ENCODE measurements at places on chromosomes 7 and 10. TPM values are rescaled to one million over a fixed set of nuclear protein-coding genes. Genes with fewer than 3 reads are reported as not detected.

DNA sequence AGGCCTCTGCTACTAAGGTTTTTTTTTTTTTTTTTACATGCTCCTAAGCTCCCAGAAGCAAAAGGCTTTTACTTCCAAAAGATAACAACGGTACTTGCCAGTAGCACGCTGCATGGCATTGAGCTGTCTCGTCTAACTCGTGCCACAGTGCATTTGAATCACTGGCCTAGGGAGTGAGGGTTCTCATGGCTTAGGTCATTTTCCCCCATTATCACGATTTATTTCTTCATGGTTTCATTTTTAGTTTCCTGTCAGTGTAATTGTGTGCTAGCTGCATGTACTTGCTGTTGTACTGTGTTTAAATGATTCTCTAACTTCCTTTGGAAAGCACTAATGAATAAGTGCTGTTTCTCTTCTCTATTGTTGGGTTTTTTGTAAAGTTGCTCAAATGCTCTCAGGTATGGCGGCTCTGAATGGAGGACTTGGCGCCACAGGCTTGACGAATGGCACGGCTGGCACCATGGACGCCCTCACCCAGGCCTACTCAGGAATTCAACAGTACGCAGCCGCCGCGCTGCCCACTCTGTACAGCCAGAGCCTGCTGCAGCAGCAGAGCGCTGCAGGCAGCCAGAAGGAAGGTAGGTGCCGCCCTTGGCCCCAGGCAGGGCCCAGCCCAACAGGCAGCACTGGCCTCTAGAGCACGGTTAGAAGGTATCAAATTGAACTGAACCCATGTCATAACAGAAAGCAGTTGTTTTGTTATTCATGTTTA is 290.5 kb downstream of the USP6NL start:
- no peak for DNase-seq

DNA sequence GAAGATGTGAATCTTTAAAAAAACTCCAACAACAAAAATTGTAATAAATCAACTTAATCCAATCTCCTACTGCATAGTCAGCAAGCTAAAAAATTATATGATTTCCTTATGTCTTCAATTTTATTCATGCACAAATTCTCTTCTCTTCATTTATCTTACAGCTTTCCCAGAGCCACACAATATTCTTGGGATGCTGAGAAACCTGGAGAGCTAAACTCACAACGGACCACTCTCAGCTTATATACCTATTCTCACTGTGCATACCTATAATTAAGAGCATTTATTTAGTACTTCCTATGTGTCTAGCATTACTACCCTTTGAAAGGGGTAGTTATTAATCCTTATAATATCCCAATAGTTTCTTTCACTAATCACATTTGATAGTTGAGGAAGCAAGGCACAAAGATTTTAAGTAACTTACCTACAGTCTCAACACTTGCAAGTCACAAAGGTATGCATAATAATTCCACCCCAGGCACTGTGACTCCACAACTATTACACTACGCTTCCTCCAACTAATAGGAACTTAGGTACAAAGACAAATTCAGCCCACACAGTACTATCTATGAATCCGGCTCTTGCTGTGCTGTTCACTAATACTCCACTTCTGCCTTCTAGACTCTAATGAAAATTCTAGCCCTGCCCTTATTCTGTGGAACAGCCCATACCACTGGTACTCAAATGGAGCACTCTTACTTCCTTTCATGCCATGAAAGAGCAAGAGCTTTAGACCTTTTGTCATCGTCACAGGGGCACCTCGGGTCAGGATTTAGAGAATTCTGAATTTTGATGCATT is 5.1 kb downstream of the CCDC71L start:
- DNase-seq = no peak

GRCh38 chr7:31850066-31850465 is 163.1 kb downstream of the PPP1R17 start:
- no peak for DNase-seq

DNA sequence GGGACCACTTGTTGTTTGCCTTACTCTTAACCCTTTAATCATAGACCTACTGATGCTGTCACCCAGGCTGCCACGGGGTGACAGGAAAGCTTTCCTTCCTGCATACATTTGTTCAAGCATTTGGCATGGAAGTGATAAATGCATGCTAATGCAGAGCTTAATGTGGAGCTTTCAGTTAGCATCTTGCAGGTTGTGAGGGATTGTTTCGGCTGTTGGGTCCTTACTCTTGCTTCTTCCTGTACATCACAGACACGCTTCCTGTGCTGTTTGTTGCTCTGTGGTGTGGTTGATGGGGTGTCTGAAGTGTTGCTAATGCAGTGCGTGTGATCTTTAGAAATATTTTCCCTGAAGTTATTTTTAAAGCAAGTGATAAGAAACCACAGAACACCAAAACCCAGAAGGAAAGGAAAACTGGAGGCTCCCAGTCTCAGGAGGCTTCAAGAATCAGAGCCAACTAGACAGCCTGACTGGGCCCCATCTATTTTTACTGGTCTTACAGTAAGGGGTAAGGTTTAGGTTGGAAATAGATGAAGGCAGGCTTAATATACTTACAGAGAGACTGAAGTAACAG is 143.1 kb downstream of the CHN2 start:
- DNase-seq = no peak

- DNase-seq = no peak
Observed at GRCh38 chr10:59611048-59611447, 98.6 kb downstream of the SLC16A9 start.

GRCh38 chr10:131928248-131929095 is 27.7 kb downstream of the PPP2R2D start:
- no peak for DNase-seq

DNA sequence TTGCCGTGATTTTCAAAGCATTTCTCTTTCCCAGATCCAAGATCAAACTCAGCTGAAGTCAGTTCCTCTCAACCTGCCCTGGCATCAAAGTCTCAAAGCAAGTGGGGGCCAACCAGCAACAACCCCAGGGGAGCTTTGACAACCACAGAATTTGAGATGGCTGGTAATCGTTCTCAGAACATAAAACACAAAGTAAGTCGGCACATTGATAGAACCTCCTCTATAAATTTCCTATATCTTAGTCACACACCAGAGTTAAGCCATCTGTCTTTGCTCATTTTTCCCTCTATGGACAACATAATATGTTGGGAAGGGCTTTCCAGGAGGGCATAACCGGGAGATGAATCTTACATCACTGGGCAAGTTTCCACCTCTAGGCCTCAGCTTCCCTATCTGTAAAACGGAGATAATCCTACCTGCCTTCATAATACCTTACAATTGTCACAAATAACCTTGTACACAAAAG is 1.2 kb upstream of the DNAJC9 start:
- no peak for DNase-seq

PHKG1 gene
- total RNA-seq = 1.1 TPM

ANK3 gene
- total RNA-seq = 52.3 TPM

DENND2A gene
- 0.95 TPM for total RNA-seq

ASZ1 gene
- not detected for total RNA-seq
